Activated CD8-positive, alpha-beta memory T cell treated with anti-CD3 and anti-CD28 coated beads, Interleukin-2, amount 10 ng/mL, durations not matched to agents 7 days and 5 days (primary cell): ENCODE measurements at places on chromosomes 1 and 21. TPM values are rescaled to one million over a fixed set of nuclear protein-coding genes. Genes with fewer than 3 reads are reported as not detected.

DNA sequence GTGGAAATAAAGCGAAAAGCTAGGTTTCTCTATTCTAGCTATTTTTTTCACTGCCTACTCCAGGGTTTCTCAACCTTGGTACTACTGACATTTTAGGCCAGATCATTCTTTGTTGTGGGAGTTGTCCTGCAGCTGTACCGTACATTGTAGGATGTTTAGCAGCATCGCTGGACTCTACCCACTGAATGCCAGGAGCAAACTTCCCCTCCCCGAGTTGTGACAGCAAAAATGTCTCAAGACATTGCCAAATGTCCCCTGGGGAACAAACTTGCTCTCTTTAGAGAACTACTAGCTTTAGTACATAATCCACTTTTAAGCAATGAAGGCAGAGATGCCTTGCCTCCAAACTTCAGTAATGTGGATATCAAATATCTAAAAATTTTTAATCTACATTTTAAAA lies 122.8 kb downstream of the PLPPR5 start:
- no peak overlapping the region for H3K4me3 ChIP-seq
- H3K27ac ChIP-seq = no peak overlapping the region
- no peak for DNase-seq
- no peaks in the 10 kb centered on the region for H3K27me3 ChIP-seq

The ILF2 gene
- 260 TPM for total RNA-seq

The GABRD gene
- not detected for total RNA-seq

GRCh38 chr1:218751208-218751948 lies 406.2 kb downstream of the TGFB2 start:
- H3K4me1 ChIP-seq = no peaks in the 10 kb centered on the region
- no peaks in the 10 kb centered on the region for H3K27me3 ChIP-seq
- H3K27ac ChIP-seq = no peak overlapping the region
